ENCODE measurements at places on chromosomes 4 and X.

DNA sequence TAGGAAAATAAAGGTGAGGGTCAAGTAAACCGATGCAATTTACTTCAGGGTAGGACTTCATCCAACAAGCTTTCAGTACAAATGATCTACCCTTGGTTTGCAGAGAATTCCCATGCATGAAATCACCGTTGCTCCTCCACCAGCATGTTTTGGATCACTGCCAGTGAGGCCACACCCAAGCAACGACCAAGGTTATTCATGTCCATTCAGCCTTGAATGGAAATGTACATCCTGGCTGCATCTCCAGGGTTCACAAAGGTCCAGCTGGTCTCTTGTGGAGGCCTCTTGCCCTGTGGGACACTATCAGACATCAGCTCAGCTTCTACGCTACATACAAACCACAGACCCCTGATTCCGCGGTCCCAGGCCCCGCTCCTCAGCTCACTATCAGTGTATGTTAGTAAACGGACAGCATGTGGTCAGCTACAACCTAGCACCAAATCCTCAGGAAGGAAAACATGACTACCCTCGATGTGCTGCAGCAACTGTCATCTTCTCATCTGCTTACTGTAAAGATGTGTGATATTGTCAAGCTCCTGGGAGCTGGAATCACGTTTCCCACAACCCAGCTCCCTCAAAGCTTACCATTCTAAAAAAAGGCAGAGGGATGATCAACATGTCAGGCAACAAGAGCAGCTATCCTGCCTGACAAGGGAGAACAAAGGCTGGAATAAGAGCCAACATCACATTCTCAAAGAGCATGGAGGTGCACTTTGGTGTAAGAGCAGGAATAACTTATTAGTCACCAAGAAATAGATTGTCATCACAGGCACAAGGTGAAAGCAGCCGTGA is 4.9 kb downstream of the LYAR start:
- no peak for DNase-seq

DNA sequence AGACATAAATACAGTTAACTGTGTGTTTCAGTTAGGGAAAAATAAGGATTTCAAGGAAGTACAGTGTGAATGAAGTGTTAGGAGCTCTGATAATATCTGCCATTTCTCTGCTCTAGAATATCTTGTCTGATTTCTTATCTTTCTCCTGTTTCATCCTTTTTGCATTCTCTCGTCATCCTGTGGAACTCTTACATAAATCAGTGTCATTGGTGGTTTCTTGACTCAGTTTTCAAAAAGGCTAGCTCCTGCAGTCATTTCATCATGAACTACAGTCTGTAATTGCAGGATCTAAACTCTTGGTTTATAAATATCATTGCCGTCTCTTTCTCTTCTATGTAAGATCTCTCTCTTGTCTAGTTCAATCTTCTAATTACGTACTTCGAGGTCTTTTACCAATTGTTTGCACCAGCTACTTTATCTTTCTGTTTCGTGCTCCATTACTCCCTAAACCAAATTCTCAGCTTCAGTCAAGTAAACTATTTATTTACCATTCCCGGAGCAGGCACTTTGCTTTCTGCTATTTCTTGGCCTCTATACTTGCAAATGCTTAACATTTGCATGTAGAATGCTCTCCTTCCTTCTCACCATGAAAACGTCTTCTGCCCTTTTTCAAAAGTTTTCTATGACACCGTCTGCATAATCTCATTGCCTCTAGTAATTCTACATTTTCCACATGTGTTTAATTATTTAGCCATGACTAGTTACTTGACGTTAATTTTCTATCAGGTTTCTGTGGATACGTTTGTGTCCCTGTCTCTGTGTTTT is 294.0 kb downstream of the TENM3 start:
- no peak for DNase-seq

GRCh38 chr4:149141391-149141790 is 674.3 kb downstream of the IQCM start:
- no peak for DNase-seq

- DNase-seq = no peak
Observed at GRCh38 chr4:1979477-1980196, 29.1 kb downstream of the NELFA start.

- DNase-seq = no peak
Observed at GRCh38 chr4:141730805-141731204, 94.4 kb downstream of the IL15 start.

GRCh38 chr4:128649575-128650205 is 159.8 kb upstream of the JADE1 start:
- no peak for DNase-seq

- DNase-seq = no peak
Observed at GRCh38 chrX:153468008-153468580, 2.3 kb downstream of the HAUS7 start.

GRCh38 chrX:41480508-41481260 is 33.5 kb downstream of the NYX start:
- no peak for DNase-seq
